NCI-H2107 (cell line): ENCODE measurements at places on chromosomes 7 and 10.

DNA sequence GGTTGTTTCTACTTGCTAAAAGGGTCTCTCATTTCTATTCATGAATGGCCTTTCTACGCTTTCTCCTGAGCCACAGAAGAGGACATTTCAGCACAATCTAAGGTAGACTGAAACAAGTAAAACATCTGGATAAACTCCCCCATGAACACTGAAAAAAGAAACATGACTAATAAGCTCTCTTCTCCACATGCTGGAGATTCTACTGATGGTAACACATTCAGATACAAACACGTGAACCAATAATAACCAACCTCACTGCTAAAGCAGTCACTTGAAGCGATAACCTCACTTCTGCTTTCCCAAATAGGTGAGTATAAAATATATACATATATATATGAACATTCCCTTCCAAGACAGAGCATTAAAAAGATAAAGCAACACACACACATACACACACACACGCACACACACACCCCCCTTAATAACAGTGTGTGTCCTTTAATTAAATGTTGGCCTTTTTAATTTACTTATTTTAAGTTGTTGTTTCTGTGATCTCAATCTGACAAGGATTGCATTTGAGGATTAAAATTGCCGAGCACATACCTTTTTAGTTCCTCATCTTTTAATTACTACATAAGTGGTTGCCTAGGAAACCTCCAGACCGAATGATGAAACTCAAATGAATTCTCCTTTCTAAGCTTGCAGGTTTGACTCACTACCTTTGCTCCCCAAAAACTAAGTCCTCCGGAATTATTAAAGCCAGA is 292.4 kb upstream of the KLF14 start:
- DNase-seq = no peak

- DNase-seq = no peak
Observed at GRCh38 chr7:50745336-50745735, 37.4 kb downstream of the GRB10 start.

GRCh38 chr7:70190281-70190680 is 592.0 kb downstream of the AUTS2 start:
- DNase-seq = no peak

- no peak for DNase-seq
Observed at GRCh38 chr7:135994466-135995205, 17.5 kb upstream of the MTPN start.

DNA sequence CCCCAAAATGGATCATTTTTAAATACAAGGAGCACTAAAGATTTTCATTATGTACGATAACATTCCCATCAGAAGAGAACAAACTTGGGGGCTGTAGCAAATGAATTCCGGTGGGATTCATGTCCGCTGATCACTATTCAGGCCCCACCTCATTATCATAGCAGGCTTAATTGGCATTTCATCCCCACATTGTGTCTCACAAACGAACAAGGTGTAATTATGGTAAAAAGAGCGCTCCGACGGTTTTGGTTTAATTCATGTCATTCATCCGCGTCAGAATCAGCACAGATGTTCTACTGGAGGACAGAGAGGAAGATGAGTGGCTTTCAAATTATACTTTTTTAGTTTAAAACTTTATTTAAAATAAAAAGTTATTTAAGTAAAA is 124.7 kb downstream of the MAD1L1 start:
- DNase-seq = no peak

GRCh38 chr7:774161-775109 is 47.4 kb upstream of the PRKAR1B start:
- no peak for DNase-seq

DNA sequence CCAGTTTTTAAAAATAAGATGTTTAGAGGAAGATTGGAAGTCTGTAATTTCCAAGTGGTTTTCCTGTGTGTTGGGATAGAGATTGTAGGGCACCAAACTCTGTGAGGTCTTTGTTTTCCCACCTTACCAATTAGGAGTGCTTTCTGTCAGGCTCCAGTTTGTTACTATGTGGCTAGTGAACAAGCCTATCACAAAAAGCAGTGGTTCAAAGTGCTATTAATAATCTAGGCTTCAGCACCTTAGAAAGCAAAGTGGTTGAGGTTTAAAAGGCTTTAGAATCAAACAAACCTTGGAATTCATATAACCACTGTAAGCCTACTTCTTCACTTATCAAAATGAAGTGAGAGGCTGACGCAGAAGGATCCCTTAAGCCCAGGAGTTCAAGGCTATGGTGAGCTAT is 11.1 kb upstream of the ANAPC16 start:
- no peak for DNase-seq

DNA sequence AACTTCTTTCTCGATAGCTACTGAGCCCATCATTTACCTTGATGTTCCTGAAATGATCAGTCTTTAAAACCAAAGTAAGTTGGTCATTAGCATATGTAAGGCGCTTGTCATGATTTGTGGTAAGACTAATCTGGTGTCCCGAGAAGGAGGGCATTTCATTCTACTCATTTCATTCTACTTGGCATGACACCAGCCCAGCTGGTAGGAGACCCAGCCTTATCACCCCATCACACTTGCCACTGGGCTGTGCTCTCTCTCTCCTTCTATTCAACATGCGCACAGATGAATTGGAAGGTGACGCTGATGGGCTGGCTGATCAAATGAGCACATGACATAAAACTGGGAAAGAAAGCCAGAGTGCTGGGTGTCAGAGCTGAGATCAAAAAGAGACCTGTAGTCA is 65.7 kb downstream of the CRTAC1 start:
- DNase-seq = no peak
